ENCODE measurements at places on chromosomes 6 and 20.

DNA sequence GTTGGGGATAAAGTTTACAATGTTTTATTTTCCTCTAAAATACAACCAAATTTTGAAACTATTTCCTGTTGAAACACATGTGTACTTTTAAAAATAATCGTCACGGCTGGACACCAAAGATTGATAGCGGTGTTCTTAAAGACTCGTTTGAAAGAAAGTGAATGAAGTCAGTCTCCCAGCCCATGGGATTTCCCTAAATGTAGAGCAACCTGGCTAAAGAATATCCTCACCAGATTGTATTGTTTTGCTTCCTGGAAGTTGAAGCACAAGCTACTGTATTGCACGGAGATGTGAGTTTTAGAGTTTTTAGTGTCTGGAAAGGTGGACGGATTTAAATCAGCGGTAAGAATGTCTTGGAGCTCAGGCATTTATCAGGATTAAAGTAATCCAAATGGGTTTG, 189.5 kb downstream of the THBS2 start:
- no peak for DNase-seq

DNA sequence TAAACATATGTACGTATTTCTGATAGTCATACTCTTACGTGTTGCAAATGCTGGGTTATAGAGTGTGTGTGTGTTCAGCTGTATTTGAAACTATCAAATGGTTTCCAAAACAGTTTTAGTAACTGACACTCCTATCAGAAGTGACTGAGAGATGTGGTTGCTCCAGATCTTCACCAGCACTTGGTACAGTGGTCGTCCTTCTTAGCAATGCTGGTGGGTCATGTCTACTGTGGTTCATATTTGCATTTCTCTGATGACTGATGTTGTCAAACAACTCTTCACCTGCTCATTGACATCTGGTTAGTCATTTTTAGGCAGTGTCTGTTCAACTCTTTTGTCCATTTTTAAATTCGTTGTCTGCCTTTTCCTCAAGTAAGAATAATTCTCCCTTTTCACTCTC, 259.3 kb downstream of the KIF16B start:
- DNase-seq: no peak

DNA sequence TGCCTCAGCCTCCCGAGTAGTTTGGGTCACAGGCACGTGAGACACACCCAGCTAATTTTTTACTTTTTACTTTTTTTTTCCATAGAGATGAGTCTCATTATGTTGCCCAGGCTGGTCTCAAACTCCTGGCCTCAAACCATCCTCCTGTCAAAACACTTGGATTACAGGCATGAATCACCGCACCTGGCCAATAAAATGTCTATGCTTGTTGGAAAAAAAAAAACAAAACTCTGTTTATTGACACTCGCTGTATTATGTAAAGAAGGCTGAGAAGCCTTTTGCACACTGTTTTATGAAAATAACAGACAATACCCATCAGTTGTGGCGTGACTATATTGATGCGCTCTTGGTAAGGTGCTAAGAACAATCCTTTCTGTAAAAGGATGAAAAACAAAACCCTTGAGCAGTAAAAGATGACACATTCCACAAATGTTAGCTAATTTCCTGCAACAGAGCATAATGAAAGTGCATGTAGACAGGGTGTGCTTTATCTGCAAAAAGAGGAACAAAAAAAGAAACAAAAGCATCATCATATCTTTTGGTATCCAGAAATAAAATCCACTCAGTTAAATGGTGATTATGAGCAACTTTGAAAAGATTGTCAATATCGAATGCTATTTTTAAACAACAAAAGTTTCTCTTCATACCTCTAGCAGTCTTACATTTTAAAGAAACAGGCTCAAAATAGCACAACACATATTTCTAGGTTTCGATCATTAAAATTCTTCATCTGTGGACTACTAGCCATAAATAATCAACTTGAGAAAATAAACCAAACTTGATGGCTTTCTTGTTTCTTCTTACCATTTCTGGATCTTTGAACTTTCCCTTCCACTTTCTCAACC, 108.3 kb upstream of the PHACTR1 start:
- no peak for DNase-seq

DNA sequence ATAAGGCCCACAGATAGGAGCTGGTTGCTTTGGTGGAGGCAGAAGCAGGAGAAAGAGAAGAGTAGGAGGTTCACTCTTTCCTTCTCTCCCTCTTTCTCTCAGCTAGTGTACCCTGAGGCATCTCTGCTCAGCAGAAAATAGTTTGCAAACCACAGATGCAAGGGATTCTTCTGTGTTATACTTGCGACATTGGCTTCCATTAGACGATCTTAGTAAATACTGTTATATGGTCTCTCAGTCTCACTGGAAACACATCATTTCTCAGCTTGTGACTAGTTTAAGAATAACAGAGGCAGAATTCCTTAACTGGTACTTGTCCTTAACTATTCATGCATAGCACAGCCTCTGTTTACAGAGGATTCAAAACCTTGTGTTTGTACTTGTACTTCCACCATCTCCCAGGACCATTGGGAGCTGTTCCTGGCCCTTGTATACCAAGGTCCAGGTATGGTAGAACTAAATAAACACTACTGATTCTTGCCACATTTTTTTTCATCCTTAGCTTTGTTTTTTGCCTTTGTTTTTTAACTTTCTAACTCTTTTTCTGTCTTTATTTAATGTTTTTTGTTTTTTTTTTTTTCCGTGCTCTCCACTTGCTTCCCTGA, 218.2 kb downstream of the OTOR start:
- no peak for DNase-seq

- no peak for DNase-seq
Measured at GRCh38 chr20:46342451-46343347, 34.4 kb upstream of the CDH22 start.

GRCh38 chr20:415820-416322, 7.8 kb downstream of the RBCK1 start:
- DNase-seq: no peak

DNA sequence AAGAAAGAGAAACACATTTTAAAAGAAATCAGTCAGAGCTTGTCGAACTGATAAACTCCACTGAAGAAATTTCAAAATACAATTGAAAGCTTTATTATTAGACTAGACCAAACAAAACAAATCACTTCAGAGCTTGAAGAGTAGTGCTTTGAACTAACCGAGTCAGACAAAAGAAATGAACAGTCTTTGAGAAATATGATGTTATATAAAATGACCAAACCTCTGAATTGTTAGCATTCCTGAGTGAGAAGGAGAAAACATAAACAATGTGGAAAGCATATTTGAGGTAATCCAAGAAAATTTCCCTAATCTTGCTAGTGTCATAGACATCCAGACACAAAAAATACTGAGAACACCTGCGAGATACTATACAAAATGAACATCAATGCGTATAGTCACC, 13.2 kb upstream of the CST4 start:
- DNase-seq: no peak

GRCh38 chr20:8777911-8778310, 291.0 kb upstream of the PLCB4 start:
- no peak for DNase-seq

- DNase-seq: no peak
Measured at GRCh38 chr20:33947709-33948295, 45.9 kb upstream of the RALY start.

DNA sequence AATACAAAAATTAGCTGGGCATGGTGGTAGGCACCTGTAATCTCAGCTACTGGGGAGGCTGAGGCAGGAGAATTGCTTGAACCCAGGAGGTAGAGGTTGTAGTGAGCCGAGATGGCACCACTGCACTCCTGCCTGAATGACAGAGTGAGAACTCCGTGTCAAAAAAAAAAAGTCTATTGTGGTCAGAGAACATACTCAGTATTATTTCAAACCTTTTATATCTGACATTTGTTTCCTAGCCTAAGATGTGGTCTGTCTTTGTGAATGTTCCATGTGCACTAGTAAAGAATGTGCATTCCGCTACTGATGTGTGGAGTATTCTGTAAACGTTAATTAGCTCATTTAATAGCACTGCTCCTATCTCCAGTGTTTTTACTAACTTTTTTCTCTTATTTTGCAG, 11.7 kb downstream of the RAB22A start:
- DNase-seq: no peak

GRCh38 chr20:33663161-33664084, 1.3 kb downstream of the C20orf144 start:
- peak; percentile 25 for DNase-seq

- DNase-seq: no peak
Measured at GRCh38 chr6:156587071-156587470, 190.1 kb upstream of the ARID1B start.

DNA sequence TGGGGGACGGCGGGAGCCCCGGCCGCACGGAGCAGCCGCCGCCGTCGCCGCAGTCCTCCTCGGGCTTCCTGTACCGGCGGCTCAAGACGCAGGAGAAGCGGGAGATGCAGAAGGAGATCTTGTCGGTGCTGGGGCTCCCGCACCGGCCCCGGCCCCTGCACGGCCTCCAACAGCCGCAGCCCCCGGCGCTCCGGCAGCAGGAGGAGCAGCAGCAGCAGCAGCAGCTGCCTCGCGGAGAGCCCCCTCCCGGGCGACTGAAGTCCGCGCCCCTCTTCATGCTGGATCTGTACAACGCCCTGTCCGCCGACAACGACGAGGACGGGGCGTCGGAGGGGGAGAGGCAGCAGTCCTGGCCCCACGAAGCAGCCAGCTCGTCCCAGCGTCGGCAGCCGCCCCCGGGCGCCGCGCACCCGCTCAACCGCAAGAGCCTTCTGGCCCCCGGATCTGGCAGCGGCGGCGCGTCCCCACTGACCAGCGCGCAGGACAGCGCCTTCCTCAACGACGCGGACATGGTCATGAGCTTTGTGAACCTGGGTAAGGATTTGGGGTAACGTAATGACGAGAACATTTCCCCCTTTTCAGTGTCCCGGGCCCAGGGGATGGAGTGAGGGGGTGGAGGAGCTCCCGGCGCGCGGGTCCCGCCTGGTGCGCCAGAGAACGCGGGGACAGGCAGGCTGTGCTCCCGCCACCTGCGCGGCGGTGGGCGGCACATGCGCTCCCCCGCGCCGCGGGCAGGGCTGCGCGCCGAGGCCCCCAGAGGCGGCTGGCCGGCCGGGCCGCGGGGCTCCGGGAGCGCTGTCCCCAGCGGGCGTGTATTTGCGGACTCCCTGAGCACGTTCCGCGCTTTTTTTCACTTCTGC, 1.4 kb downstream of the BMP6 start:
- no peak for DNase-seq

DNA sequence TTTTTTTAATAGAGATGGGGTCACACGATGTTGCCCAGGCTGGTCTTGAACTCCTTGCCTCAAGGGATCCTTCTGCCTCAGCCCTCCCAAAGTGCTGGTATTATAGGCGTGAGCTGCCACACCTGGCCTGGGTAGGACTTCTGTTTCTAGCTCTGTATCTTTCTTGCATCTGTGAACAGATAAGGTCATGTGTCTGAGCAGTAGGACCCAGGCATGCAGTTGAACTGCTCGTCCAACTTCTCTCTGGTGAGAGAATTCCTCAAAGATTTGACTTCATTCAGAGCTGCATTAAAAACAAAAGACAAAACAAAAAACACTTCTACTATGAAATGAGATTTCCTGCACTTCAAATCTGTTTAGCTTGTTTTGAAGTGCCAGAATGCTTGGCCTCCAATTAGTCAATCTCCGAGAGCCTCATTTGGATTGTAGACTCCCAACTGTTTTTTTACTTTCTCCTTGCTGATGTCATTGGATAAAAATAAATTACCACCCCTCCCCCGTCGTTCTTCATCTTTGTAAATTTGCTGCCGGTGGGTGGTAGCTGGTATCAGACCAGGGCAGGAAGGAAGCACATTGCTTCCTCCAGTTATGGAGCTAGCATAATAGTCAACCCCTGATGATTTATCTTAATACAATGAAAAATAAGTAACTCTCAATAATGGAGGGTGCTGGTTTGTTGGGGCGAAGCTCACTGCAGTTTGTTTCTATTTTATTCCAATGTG, 17.6 kb downstream of the CD109 start:
- no peak for DNase-seq

GRCh38 chr6:135286962-135287538, 105.9 kb downstream of the MYB start:
- DNase-seq: no peak

DNA sequence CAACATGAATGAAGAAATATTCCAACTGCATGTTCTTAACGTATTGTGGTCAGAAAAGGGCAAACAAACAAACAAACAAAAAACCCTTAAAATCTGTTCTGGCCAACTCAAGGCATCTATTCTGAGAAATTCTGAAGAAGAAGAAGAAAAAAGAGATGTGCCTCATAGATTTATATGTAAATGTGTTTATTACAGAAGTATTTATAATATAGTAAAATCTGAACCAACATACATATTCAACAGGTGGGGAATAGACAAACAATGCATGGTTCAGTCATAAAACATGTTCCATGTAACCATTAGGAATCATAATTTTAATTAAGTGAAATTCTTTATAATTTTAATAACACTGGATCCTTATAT, 616 bp downstream of the BTN3A2 start:
- no peak for DNase-seq

DNA sequence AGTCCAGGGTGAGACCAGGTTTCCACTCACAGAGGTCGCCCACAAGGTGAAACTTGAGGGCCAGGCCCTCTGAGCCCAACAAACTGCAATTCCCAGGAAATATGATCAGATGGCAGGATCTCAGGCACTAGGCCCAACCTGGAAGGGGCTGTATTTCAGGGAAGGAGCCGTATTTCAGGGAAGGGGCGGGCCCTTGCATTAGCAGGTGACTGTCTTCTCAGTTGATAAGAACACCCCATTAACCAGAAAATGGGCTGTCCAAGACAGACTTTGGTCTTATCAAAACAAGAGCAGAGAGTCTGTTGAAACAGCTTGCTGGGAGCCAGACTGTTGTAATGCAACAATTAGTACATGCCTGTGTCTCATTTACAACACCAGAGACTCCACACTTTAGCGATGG, 10.9 kb upstream of the BNIP5 start:
- no peak for DNase-seq

GRCh38 chr6:131875647-131876046, 67.8 kb downstream of the ENPP1 start:
- DNase-seq: no peak

- no peak for DNase-seq
Measured at GRCh38 chr20:24469894-24470745, 691 bp downstream of the SYNDIG1 start.

DNA sequence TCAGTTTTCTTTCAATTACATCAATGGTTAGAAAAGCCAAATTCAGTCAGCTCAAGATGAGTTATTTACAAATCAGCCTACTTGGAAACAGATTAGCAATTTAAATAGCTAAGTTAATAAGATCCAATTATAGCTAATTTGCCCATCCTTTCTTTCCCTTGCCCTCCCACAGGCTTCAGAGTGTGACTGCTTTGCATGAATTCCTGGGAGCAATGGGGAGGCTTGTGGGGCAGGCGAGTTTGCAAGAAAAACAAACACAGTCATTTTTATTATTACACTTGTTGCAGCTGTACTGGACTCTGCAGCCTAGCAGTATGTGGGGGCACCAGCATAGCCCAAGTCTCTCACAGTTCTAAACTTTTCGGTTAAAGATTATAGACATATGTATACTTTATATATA, 219.0 kb downstream of the NKAIN2 start:
- no peak for DNase-seq
